ENCODE measurements at places on chromosomes 7 and 10. TPM values are rescaled to one million over a fixed set of nuclear protein-coding genes. Genes with fewer than 3 reads are reported as not detected.

The GPR37 gene
- not detected for total RNA-seq

The BLOC1S2 gene
- total RNA-seq, result 73.2 TPM

The LRRC18 gene
- total RNA-seq, result not detected

- H3K36me3 ChIP-seq, result no peaks in the 10 kb centered on the region
- DNase-seq, result no peak
- no peak overlapping the region for H3K4me3 ChIP-seq
- H3K27me3 ChIP-seq, result no peaks in the 10 kb centered on the region
- no peak overlapping the region for H3K27ac ChIP-seq
These were observed 45.9 kb downstream of the HIPK2 start for GRCh38 chr7:139731802-139732470.

- no peak overlapping the region for H3K27ac ChIP-seq
- no peaks in the 10 kb centered on the region for H3K27me3 ChIP-seq
- H3K4me1 ChIP-seq, result no peaks in the 10 kb centered on the region
- no peak for DNase-seq
- H3K36me3 ChIP-seq, result no peaks in the 10 kb centered on the region
These were observed 140.5 kb downstream of the BICC1 start for GRCh38 chr10:58653139-58653538.

GRCh38 chr10:31288962-31289361, 30.1 kb upstream of the ZEB1 start:
- DNase-seq, result no peak
- H3K4me1 ChIP-seq, result no peaks in the 10 kb centered on the region
- H3K4me3 ChIP-seq, result no peak overlapping the region

DNA sequence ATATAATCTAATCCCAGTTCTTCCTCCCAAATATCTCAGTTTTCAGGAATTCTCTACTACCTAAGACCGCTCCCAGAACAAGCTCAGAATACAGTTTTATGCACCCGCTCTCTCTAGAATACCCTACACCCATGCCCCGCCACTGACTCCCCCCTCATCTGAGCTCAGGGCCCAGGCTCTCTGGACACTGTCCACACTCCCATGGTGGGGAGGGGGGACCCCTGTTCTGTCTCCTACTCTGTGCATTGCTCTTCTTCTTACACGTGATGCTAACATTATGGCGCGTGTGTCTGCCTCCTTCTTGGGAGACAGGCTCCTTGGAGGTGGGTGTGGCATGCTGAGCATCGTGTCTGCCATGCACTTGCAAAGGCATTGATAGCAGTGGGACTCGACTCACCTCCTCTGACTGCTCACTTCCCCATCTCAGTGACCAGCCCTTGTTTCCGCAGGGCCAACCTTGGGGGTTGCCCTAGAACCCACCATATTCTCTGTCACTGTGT, 127.9 kb downstream of the TCERG1L start:
- H3K4me3 ChIP-seq, result no peak overlapping the region
- H3K27ac ChIP-seq, result no peak overlapping the region
- DNase-seq, result no peak
- H3K4me1 ChIP-seq, result no peaks in the 10 kb centered on the region
- no peaks in the 10 kb centered on the region for H3K36me3 ChIP-seq

- H3K36me3 ChIP-seq, result no peaks in the 10 kb centered on the region
- H3K27ac ChIP-seq, result no peak overlapping the region
- no peak overlapping the region for H3K4me3 ChIP-seq
These were observed 115.8 kb downstream of the ARHGAP22 start for GRCh38 chr10:48489099-48489498.

DNA sequence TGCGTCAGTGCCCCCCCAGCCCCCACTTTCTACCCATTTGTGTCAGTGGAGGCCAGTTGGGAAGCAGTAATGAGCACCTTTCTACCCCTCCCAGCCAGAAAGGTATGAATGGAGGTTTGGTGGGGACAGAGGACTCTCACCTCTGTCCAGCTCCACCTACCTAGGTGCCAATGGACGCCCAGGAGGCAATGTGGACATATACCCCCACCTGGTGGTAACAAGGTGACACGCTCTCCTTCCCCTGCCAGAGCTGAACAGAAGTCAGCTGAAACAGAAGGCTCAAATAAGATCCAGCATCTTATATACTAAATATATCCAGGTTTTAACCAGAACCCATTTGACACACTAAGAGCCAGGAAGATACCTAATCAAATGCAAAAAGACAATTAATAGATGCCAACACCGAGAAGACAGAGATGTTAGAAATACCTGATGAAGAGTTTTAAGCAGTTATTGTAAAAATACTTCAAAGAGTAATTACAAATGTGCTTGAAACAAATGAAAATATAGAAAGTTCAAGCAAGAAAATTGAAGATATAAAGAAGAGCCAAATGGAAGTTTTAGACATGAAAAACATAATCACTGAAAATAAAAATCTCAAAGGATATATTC, 18.4 kb upstream of the SORCS3 start:
- H3K36me3 ChIP-seq, result no peaks in the 10 kb centered on the region
- H3K4me3 ChIP-seq, result no peak overlapping the region
- no peaks in the 10 kb centered on the region for H3K27me3 ChIP-seq
